WERI-Rb-1 (cell line): ENCODE measurements at places on chromosomes 6 and 20.

DNA sequence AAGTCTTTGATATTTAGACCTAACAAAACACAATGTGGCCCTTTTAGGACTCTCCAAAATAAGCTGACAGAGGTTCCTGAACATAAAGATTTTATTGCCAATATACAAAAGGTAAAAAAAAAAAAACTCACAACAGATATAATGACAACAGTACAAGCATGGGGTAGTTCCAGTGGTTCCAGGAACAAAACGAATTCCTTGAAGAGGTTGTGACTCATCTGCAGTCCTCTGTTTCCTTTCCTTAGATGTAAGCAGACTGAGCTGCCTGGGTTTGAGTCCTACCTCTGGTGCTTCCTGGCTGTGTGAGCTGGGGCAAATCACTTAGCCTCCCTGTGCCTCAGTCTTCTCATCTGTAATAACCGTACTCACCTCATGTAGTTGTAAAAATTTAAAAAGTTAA, 13.3 kb upstream of the CTAGE9 start:
- DNase-seq, result no peak

- no peak for DNase-seq
Measured at GRCh38 chr6:38039502-38039901, 220.0 kb downstream of the ZFAND3 start.

DNA sequence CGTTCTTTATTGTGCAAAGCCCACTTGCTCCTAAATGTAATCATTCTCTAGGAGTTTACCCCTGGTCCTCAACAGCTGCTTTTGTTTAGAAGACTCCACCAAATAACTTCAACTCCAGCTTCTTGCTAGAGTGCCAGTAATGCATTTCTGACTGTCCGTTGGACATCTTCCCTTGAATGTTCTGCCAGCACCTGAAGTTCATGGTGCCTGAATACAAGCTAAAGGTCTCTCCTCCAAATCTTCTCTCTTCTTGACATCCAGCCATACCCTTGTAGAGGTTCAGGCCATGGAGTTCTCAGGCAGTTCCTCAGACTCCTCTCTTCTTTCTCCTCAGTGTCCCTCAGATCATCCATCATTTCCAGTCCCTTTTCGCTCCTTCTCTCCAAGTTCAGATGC, 21.7 kb downstream of the PHACTR2 start:
- no peak for DNase-seq

DNA sequence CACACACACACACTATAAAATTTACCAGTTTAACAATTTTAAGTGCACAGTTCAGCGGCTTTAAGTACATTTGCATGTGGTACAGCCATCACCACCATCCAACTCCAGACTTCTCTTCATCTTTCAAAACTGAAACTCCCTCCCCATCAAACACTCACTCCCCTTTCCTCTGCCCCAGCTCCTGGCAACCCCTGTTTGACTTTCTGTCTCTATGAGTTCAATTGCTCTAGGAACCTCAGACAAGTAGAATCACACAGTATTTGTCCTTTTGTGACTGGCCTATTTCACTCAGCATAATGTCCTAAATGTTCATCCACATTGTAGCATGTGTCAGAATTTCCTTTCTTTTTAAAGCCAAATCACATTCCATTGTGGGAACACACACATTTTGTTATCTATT, 302.8 kb upstream of the FOXQ1 start:
- DNase-seq, result no peak

DNA sequence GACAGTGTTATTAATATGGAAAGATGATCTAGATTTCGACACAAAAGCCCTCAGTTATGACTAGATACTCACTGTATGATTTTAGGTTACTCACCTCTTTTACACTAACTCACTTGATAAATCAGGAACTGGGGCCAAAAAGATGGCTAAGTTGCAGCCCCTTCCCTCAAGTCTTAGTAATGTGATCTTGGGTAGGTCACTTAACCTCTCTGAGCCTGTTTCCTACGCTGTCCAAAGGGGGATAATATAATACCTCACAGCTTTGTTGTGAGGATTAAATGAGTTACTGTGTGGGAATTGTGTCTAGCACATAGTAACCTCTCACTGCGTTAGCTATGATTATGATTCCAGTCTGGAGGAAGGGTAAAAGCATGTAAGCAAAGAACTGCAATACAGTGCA, 1.3 kb downstream of the TTI1 start:
- DNase-seq, result no peak

GRCh38 chr6:134466771-134467525, 149.0 kb upstream of the SGK1 start:
- DNase-seq, result no peak

DNA sequence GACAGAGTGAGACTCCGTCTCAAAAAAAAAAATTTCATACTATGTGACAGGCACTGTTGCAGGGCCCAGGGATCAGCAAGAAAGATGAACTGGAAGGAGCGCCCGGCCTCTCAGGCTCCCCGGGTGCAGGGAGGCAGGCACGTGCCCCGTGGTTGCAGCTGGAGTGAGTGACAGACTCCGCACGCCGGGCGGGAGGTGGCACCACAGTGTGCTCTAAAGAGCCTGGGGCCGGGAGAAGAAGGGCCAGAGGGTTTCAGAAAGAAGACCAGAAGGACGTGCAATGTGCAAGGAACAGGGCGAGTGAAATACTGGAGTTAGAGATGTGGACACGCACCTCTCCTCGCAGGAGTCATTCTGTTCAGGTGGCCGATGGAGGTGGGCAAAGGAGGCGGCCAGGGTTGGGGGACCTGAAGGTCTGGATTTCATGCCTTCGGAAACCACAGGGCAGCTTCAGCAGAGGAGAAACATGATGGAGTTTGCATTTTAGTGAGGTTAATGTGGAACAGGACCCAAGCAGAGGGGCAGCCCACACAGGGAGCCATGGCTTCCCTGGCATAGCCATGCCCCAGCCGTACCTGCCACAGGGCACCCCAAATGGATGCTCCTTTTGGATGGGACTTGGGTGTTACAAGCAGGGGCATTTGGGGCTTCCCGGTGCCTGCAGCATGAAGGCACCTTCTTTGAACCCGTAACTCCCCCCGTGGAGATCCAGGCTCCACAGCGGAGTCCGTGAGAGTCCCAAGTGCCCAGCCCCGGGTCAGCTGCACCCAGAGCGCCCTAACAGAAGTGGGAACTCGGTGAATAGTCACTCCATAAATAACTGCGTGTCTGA, 226.2 kb downstream of the ERMARD start:
- DNase-seq, result no peak

DNA sequence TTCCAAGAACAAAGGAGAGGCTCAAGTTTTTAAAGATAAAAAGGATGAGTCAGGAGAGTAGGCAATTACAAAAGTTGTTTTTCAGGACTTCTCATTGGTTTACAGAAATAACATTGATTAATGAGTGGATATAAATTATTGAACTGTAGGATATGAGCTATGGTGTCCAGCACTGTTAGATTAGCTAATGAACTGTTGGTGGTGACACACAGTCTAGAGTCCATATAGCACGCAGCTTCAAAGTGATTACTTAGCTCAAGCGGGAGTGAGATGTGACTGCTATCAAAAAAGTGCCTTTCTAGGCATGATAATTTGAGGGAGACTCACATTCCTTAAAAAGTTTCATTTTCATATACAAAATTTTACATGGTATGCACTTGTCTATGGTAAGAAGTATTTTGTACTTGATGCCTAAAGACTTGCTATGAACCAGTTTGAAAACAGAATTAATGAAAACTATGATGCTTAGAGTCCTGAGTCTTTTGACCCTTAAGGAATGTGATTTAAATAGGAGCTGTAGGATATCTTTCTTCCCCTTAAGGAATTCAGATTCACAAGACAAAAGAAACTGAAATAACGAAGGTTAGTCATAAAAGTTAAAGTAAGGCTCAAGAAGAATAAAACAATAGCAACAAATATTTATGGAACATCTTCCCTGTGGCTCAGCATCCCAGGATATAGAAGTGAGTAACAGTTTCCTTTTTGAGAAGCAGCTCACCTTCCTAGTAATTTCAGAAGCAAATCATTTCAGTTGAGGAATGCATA, 22.2 kb upstream of the ADIG start:
- DNase-seq, result no peak

DNA sequence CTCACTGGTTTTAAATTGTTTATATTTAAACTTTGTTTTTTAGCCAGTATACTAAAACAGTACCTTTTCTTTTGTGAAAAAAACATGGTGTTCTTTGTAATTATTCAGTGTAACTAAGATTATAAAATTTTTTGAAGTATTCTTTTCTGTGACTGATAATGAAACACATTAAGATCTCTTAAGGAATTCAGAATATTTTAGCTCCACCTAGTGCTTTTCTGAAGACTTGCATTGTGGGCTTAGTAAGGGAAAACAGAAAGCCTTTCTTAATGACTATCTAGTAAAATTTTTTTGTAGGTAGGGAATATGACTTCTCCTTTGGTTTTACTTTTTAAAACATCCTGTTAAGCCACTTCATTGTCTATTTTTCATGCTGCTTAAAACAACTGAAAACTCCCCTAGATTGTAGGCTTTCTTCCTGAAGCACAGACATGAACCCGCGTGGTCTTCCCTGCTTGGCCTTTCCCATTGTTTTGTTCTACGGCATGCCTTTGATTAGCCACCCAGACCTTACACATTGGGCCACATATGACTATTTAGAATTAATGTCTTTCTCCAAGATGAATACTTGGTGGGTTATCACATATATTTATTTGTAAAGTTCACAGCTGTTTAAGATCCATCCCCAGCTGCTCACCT, 72.1 kb downstream of the AFDN start:
- no peak for DNase-seq

- DNase-seq, result no peak
Measured at GRCh38 chr20:44309763-44310663, 989 bp downstream of the FITM2 start.

GRCh38 chr6:71080133-71080532, 123.3 kb upstream of the B3GAT2 start:
- DNase-seq, result no peak

DNA sequence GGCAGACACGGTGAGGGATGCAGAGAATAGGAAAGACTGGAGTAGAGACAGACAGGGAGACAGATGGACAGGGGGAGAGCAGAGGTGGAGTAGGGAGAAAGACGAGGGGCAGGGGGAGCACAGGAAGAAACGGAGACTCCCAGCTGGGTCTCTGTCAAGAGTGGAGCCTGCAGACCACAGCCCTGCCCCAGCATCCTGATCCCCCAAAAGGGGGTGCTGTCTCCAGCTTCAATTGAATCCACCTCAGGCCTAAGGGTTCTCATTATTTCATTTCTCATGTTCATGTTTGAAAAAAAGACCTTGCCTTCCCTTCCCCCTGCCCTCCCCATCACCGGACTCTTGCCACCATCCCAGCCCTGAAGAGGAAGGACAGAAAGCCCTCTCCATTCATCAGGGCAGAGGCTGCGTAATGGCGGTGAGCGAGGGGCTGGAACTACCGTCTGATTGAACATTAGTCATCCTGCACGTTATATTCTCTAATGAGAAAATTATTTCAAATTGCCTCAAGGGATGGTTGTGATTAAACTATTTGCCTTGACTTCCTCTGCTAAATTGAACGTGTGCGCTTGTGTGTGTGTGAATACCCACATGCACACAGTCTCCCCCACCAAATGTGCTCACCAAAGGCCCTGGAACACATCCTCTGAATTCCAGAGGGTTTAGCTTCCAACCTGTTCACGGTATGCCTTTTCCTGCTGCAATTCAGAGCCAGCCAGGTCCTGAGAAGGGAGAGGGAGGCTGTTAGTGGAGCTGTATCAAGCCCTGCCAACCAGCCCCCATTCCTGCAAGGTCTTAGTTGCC, 98.3 kb downstream of the CDC5L start:
- DNase-seq, result no peak

DNA sequence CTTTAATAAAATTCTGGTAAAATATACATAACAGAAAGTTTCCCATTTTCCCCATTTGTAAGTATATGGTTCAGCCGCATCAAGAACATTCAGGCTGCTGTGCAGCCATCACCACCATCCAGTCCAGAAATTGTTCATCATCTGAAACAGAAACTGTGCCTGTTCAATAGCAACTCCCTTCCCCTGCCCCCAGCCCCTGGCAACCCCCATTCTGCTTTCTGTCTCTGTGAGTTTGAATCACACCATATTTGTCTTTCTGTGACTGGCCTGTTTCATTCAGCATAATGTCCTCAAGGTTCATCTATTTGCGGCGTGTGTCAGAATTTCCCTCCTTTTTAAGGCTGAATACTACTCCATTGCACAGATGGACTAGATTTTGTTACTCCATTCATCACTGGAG, 19.1 kb downstream of the VSTM2L start:
- no peak for DNase-seq
